ENCODE measurements at places on chromosomes 7 and 10.

- DNase-seq = peak; percentile 24
Observed at GRCh38 chr7:148142660-148143248, 447.8 kb upstream of the C7orf33 start.

DNA sequence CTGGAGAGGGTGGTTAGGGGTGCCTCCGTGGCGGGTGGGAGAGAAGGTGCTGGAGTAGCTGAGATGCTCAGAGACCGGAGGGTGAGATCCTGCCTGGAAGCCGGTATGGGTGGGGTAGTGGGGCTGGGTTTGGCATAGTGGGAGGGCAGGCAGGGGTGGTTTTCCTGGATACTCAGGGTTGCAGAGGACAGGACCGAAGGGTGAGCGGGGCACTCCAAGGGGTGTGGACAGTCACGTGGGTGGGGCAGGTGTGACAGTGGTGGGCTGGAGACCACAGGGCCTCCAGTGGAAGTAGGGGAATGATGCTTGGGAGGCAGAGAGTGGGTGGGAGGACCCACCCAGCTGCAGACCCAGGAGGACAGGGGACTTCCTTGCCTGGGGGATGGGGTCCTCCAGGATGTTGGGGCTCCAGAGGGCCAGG, 1.9 kb downstream of the SCART1 start:
- DNase-seq = no peak

DNA sequence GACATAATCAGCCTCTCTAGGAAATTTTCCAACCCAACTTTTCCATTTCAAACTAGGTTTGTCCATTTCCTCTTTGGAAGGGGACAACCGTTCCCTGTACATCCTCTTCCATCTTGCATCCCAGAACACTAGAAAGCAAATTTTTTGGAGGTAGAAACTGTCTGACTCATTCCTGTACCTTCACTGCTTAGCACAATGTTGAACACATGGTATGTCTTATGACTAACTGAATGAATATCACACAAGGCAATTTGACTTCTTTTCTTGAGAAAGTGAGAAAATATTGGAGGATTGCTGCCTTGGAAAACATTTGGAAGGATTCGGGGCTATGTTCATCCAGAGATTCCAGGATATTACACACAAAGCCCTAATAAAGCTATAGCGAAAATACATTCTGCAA, 289.1 kb downstream of the FGFR2 start:
- no peak for DNase-seq

GRCh38 chr7:138981332-138982203, at the start of gene KIAA1549:
Gene KIAA1549 (minus strand): TSS chr7:138981389. CDS start chr7:138981269, 120 bp downstream.
- DNase-seq = peak; percentile 60

- no peak for DNase-seq
Observed at GRCh38 chr10:15158448-15158847, 10.0 kb downstream of the NMT2 start.

DNA sequence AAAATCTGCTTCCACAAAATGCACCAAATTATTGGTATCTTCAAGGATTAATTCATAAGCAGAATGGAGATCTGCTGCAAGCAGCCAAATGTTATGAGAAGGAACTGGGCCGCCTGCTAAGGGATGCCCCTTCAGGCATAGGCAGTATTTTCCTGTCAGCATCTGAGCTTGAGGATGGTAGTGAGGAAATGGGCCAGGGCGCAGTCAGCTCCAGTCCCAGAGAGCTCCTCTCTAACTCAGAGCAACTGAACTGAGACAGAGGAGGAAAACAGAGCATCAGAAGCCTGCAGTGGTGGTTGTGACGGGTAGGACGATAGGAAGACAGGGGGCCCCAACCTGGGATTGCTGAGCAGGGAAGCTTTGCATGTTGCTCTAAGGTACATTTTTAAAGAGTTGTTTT, 12.1 kb downstream of the IFIT3 start:
- no peak for DNase-seq

- DNase-seq = no peak
Observed at GRCh38 chr7:55426676-55427075, 61.5 kb downstream of the LANCL2 start.

GRCh38 chr10:124296121-124296812, 122.5 kb downstream of the OAT start:
- DNase-seq = peak; percentile 78

GRCh38 chr10:116926426-116926825, 77.1 kb downstream of the ENO4 start:
- DNase-seq = no peak

- no peak for DNase-seq
Observed at GRCh38 chr10:21135023-21135931, 238.2 kb upstream of the NEBL start.

GRCh38 chr10:57336341-57336740, 931.4 kb downstream of the IPMK start:
- DNase-seq = no peak

DNA sequence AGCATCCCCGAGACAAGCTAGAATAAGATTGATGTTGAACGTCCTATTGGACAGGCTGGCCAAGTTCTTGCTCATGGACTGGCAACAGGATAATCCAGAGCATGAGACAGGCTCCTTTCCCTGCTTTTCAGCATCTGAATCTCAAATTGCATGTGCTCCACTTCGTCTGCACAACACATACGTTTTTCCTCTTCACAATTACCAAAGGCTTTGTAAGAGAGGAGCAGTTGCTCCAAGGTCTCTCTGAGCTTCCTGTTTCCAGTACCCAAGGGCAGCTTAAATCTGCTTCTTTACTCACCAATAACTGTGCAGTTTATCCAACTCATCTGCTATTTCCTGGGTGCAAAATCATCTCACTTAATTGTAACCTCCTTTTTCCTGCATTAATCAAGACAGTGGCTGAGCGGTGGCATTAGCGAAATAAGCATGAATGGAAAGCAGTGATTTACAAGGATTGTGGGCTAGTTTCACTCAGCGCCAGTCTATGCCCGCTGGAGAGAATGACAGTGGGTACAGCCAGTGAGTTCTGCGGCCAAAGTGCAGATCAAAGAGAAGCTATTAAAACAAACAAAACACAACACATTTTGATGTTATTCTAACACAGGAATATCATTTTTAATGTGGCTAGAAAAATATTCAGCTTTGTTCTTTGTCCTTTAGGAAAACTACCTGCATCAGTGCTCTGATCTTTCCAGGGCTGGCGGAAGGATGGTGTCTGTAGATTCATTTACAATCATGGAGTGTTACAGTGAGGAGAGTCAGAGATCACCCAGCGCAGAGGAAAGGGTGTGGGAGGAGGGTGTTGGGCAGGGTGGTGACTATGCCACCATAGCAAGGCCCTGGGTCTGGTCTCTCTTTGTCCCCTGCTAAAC, 79.8 kb downstream of the CHN2 start:
- no peak for DNase-seq

- no peak for DNase-seq
Observed at GRCh38 chr7:114416129-114416990, 1.7 kb downstream of the FOXP2 start.

DNA sequence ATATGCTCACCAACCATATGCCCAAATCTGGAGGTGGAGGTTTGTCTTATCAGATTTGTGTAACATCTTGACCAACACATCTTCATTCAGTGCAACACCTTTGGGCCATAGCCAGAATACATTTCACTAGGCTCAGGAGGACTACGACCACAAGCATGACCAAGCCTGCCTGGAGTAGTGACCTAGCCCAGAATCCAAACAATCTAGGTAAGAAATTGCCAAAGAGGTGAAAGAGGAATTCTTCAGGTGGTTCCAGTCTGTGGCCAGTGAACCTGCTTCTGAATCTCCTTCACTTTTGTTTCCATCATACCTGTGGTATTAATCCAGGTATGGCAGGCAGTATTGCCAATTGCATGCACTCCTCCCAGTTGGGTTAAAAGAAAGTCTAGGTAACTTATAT, 112.8 kb upstream of the RAB18 start:
- DNase-seq = no peak

GRCh38 chr10:128098631-128099030, 27.6 kb downstream of the MKI67 start:
- no peak for DNase-seq

- DNase-seq = no peak
Observed at GRCh38 chr10:122688293-122688989, 11.2 kb downstream of the C10orf120 start.

- peak; percentile 7 for DNase-seq
Observed at GRCh38 chr10:108204528-108205305, 1040.2 kb upstream of the SORCS1 start.

GRCh38 chr10:31146491-31147209, 115.0 kb upstream of the ZNF438 start:
- DNase-seq = no peak

DNA sequence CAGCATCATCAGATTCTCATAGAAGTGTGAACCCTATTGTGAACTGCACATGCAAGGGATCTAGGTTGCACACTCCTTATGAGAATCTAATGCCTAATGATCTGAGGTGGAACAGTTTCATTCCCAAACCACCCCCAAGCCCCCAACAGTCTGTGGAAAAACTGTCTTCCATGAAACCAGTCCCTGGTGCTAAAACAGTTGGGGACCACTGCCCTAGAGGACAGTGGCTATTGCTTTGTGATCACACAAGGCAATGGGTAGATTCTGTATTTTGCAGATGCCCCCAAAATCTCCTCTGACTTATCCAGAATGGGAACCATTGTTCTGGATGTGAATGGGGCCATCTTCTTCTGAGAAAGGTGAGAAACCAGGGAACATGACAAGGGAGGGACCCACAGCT, 31.1 kb upstream of the HPS1 start:
- no peak for DNase-seq

DNA sequence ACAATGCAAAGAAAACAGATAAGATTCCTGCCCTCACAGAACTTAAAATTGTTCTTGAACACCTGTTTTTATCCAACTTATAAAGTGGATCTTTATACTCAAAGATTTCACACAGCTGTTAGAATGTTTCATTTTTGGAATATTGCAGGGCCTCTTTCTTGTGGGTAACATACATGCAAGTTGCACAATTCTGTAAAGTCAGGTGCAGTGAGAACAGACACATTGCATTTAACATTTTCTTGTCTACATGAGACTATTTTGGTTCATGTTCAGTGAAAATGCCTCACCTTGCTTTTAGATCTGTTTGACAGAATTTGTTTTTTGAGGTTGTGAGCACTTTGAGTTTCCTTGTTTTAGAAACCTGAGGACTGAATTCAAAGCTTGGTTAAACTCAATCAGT, 707.8 kb downstream of the SUGCT start:
- DNase-seq = no peak

DNA sequence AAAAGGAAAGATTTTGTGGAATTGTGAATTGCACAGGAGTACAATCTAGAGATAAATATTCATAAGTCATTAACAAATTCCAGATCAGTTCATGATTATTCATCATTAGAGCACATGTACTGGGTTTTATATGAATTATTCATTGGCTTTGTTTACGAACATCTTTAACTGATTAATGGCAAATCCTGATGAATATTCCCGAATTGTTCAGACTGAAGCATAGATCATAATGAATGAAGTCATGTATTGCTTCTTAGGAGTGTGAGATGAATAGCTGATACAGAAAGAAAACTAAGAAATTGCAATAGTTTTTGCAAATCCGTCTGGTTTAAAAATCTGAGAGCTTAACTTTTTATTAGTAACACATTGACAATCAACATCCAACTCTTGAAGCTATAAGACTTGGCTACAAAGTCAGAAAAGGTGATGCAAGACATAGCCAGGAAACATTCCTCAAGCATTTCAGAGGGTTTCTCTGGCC, 183.6 kb upstream of the DGKB start:
- DNase-seq = no peak

DNA sequence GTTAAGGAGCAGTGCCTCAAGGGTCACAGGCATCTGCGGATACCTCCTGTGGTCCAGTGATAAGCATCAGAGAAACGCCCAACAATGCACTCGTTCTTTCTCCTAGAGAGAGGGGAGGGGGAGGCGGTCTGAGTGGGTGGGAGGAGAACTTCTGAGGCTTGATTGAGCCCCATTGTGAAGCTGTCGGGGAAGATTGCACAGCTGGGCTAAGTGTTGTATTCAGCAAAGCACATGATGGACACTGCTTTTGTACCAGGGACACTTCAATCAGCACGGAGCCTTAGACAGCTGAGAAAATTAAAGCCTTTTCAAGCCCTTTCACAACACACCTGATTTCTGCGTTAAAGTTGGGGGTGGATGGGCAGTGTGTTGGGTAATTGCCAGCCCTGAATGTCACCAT, 230.3 kb upstream of the GHITM start:
- DNase-seq = no peak

GRCh38 chr7:77402818-77403217, 13.3 kb downstream of the GSAP start:
- DNase-seq = no peak

GRCh38 chr7:51158742-51159445, 157.7 kb downstream of the COBL start:
- DNase-seq = no peak

Data from NCI-H1436 (cell line).